Renal cortical epithelial cell (primary cell): ENCODE measurements at places on chromosomes 1 and 21.
A peak's percentile ranks its signal among the peaks of the same experiment; 100 is the strongest.

DNA sequence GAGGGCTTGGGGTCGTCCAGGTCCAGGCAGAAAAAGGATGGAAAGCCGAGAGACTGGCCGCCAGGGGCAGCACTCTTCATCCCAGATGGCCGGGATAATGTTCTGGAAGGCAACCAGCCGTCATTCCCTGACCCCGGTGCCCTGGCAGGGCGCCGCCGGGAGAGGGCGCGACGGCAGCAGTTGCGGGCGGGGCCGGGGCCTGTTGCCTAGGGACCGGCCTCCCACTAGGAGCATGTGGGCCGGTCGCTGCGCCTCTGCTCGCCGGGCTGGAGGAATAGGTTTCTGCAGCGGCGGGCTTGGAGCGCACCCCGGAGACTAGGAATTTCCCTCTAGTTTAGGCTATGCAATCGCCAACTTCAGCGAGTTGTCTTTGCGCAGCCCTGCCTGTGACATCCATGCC lies 11.0 kb downstream of the DMRTB1 start:
- peak; percentile 50 for DNase-seq

DNA sequence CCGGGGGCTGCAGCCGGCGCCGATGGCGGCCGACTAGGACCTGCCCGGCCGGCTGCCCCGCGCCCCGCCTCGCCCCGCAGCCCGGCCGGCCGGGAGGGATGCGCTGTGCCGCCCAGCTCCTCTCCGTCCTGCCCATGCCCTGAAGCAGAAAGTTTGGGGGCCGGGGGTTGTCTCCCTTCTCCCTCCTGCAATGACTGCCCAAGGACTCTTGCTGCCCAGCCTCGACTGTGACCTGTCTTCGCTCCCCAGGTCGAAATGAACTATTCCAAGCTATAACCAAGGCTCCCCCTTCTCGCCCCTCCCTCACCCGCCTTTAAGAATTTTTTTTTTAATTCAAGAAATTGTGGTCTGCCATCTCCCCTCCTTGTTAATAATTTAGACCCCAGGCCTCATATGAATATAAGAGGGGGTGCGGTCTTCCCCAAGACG lies 361 bp downstream of the TMCC2 start:
- no peak for DNase-seq

GRCh38 chr1:5975133-5975880 lies 16.9 kb downstream of the NPHP4 start:
- peak; percentile 32 for DNase-seq

GRCh38 chr1:54809496-54810074 lies 8.5 kb upstream of the TTC22 start:
- peak; percentile 10 for DNase-seq

DNA sequence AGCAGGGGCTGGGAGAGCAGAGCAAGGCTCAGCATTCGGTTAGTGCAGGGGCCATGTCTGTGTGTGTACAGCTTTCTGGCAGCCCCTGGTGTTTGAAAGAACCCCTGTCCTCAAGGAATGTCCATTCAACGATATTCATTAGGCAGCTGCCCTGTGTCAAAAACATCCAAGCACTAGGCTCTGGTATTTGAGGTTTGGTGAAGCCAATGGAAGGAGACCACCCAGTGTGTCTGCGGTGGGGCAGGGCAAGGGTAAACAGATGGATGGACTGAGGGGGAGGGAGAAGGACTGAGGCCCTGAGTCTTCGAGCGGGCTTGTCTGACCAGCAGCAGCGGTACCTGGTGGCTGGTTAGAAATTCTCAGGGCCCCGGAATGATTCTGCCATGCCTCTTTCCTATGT lies 155.6 kb upstream of the KLHDC7A start:
- DNase-seq: no peak

GRCh38 chr1:77200806-77201205 lies 18.4 kb downstream of the PIGK start:
- no peak for DNase-seq

- peak; percentile 87 for DNase-seq
These were observed 54.0 kb downstream of the PIK3CD start for GRCh38 chr1:9705337-9706093.

DNA sequence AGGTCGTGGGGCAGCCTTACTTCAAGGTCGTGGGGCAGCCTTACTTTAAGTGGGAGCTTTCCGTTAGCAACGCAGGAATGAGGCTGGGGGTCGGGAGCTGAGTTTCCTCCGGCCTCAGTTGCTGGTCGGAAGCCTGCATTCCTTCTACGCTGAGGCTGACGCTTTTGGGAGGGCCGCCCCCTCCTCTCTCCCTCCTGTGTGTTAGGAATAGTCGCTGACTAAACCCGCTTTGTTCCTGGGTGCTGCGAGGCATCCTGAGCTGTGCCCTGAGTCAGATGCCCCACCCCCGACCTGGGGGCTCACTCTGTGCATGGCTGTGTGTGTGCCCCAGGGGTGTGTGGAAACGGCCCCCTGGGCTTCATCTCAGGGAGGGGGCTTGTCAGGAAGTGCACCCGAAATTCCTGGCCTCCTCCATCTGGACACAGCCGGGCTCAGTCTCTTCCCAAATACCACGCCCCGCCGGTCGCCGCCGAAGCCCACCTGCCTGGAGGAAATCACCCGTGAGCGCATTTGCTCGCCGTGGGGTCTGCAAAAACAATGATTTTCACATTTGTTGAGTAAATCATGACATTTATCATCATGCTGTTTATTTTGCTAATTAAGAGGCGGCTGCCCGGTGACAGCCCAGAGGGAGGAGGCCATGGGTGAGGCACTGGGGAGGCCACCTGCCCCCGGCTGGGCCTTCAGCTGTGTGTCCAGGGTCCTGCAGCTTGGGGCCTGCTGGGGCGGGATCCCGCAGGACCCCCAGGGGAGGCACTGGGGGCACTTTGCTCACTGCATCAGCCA lies 121.4 kb downstream of the PRDM16 start:
- DNase-seq: no peak

DNA sequence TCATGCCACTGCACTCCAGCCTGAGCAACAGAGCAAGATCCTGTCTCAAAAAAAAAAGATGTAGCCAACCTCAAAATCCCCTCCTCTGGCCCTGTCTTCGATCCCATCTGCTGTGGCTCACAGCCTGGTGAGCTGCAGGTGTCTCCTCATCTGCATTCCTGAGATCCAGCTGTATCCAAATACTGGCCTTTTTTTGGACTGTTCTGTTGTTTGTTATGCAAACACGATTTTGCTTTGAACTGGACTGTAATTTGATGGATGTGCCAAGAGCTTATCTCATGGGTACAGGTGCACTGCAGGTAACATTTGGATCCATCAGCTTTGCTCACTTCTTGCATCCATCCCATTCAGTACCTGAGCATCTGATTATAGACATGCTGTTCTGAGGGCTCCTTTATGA lies 14.1 kb upstream of the FAM43B start:
- DNase-seq: no peak

- no peak for DNase-seq
These were observed 5.7 kb downstream of the LMX1A start for GRCh38 chr1:165350840-165351239.

DNA sequence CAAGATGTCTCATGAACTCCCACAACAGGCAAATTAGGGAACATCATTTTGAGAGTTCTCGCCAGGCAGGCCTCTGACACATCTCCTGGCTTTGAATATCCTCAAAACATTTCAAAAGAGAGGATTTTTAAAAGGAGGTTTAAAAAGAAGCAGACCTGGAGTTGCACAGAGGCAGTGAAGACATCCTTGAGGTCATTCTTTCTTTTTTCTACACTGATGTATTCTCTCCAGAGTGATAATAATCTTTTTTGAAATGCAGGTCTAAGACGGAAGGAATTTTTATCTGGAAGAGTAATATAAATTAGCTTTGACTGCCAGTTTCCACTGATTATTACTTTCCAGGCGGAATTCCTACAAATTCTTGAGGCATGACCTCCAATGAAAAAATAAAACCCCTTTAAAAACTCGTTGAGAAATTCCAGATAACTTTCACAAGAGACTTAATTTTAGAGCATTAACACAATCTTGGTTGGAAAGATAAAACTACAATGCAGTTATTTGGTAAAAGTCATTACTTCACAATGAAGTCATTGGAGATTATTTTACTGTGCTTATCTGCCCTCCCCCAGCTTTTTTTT lies 125.0 kb downstream of the LYPLAL1 start:
- DNase-seq: peak; percentile 40

DNA sequence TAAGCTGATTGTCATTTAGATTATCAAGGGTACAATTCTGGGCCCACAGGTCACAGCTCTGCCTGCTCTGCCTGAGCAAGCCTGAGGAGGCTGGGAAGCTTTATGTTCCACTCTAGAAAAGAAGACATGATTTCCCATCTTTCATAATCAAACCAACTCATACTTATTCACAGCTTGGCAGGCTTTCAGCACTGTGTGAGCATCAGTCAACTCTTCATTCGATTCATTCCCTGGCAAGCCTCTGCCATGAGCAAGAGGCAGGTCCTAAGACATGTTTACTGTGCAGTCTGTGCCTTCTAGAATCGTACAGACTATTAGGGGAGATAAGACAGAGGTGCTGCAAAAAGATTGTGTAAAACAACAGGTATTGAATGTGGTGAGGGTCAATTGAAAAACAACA lies 24.5 kb upstream of the KIRREL1 start:
- peak; percentile 86 for DNase-seq

DNA sequence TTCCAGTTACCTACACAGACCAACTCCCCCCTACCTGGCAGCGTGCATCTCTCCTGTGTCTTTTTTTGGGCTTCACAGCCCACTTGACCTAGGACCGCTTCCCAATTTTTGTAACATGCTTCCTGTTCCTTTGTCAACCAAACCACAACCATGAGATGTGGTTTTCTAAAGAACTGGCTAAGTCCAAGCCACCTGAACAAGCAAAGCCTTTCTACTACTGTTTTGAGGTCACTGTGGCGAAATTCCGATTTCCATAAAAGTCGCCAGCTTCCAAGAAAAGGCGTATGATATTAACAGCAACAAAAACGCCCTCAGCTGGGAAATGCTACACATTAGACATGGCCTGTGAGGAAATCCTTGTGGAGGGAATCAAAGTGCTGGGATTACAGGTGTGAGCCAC lies 12.7 kb upstream of the AK2 start:
- no peak for DNase-seq

- DNase-seq: peak; percentile 20
These were observed at the start of gene UBE2G2 for GRCh38 chr21:44801468-44802395. UBE2G2 (minus strand) TSS chr21:44801820; CDS start chr21:44801748, 72 bp downstream.

GRCh38 chr1:11535761-11536572 lies 57.0 kb downstream of the DISP3 start:
- no peak for DNase-seq

- DNase-seq: peak; percentile 35
These were observed 54.6 kb upstream of the POU2F1 start for GRCh38 chr1:167165948-167166689.

DNA sequence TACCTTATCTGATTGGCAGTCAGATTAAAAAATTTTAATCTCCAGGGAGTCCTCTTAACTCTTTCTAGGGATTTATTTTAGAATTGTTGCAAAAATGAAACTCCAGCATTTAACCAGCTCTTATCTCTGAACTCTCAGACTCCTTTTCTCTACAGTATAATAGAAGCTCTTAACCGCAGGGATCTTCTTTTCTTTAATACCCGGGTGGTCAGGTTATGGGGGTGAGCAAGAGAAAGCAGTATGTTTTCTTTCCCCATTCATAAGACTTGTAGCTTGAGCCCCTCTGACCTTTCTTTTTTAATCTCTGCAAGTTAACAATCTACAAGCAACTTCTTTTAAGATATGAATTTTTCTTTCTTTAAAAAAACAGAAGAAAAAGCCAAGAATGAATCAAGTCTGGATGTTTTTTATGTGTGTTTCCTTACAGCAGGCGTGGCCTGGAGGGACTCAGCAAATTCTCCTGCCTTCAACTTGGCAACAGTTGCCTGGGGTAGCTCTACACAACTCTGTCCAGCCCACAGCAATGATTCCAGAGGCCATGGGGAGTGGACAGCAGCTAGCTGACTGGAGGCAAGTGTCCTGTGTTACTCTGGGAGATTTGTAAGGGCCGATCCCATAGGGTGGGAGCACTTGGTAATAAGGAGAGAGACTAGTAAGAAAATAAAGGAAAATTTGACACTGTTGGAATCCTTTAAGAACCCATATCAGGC lies 13.4 kb upstream of the OLFML3 start:
- no peak for DNase-seq

DNA sequence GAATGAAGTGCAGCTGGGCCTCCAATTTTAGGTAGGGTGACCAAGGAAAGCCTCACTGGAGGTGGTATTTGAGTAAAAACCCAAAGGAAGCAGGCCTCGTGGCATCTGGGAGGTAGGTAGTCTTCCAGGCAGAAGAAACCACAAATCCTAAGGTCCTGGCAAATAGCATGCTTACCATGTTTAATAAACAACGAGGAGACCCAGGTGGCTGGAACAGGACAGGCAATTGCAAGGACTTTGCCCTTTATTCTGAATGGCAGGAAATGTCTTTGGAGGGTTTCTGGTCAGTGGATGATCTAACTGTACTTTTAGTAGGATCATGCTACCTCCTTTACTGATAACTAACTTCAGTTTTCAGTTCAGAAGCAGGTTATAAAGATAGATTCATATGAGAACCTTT lies 52.2 kb downstream of the EPB41 start:
- peak; percentile 83 for DNase-seq

- DNase-seq: no peak
These were observed 9.2 kb downstream of the ADCY10 start for GRCh38 chr1:167904652-167905130.

GRCh38 chr1:20574686-20575540 lies 14.0 kb upstream of the CDA start:
- DNase-seq: peak; percentile 65

DNA sequence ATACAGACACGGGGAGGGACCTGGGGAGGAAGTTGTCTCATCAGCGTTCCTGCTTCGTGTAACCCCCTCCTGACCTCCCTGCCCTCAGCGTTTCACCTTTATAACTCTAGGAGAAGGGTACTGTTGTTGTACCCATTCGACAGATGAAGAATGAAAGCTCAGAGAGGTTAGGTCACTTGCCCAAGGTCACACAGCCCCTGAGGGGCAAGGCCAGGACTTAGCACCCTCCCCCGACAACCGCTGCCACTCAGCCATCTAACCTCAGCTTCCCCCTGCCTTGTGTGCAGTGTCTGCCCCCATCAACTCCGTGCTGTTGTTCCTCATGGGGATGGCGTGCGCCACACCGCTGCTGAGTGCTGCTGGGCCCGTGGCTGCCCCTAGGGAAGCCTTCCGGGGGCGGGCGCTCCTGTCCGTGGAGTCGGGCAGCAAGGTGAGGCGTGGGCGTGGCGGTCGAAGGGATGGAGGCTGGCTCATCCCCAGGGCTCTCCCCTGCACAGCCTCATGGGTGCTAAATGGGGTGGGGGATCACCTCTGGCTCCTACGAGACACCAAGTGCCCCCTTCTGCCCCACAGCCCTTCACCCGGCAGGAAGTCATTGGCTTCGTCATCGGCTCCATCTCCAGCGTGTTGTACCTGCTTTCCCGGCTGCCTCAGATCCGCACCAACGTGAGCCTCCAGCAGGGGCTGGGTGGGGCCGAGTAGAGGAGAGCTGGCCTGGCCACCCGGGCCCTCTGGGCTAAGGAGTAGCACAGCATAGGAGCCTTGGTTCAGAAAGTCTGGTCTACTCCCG lies 14.0 kb downstream of the SLC66A1 start:
- no peak for DNase-seq

DNA sequence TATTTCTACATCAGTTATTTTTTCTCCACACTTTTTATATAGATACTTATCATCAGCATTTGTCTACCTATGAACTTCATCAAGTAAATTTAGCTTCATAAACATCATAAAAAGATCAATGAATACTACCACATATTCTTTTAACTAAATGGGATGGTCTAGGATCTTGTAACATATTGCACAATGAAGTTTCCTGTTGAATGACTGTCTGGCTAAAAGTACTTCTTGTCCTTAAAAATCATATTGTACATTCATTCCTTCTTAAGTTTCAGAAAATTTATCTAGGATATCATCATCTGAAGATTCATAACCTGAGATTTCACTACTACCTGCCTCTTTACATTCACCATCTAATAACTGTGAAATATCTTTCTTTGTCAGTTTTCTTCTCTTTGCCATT lies 69.0 kb downstream of the MAGI3 start:
- no peak for DNase-seq
